Astrocyte of the hippocampus (primary cell): ENCODE measurements at places on chromosomes 2 and 18.

DNA sequence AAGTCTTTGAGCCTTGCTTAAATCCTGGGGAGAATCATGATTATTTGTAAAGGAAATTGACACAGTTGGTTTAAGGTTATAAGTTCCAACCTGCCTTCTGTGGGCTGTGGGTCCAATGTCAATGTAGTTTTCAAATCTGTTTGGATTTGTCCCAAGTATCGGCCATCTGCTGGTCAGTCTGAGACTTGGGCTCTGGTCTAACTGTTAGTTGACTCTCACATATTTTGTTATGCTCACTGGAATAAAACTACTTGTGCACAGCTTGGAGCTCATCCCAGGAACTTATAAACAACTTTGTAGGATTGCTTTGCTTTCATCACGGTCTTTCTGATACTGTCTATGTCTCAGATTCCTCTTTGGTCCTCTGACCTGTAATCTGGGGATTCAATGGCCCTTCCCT lies 1026.2 kb upstream of the ZEB2 start:
- no peak for DNase-seq

DNA sequence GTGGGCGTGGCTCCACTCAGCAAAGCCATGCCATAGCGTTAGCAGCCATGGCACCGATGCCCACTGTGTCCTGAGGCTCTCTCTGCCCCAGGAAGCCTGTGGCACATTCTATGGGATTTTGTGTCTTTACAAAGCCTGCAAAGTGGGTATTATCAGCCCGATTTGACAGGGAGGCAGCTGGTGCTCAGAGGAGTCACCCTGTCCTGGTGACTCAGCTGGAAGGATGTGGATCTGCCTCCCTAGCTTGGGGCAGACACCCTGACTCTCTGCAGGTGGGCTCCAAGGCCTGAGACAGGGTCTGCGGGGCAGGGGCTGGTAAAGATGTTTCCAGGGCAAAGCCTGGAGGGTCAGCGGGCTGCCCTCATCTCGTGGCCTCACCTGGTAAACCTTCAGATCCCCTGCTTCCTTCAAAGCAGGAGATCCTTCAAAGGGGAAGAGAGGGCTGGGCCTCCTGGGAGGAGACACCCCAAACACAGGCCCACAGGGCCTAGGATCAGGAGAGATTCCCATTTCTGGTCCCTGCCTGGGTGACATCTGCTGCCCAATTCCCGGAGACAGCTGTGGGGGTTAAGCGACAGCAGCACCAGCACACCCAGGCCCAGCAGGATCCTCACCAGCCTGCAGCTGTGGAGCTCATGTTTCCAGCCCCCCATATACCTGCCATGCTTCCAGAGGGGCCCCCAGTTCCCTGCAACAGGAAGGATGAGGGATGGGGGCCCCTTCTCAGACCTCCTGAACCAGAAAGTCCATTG lies 3.0 kb upstream of the ASB1 start:
- no peak for DNase-seq

GRCh38 chr2:168277276-168277675 lies 29.9 kb upstream of the STK39 start:
- no peak for DNase-seq

GRCh38 chr2:232328032-232328422 lies 50.5 kb upstream of the ALPP start:
- no peak for DNase-seq

GRCh38 chr2:100188326-100188725 lies 45.9 kb upstream of the AFF3 start:
- DNase-seq = no peak

DNA sequence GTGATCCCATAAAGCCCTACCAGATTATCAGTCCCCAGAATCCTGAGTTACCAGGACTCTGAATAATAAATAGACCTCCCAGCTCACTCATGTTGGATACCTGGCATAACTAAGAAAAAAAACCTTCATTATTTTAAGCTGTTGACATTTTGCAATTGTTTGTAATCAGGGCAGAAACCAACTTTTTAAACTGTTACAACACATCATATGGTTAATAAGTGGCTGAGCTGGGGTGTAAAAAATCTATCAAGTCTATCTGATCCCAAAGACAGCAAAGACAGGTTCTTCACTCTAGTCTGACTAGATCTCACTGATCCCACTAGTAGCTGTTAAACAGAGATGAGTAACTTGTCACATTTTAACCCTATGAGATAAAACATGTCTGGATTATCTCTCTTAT lies 370.3 kb downstream of the RIT2 start:
- no peak for DNase-seq

DNA sequence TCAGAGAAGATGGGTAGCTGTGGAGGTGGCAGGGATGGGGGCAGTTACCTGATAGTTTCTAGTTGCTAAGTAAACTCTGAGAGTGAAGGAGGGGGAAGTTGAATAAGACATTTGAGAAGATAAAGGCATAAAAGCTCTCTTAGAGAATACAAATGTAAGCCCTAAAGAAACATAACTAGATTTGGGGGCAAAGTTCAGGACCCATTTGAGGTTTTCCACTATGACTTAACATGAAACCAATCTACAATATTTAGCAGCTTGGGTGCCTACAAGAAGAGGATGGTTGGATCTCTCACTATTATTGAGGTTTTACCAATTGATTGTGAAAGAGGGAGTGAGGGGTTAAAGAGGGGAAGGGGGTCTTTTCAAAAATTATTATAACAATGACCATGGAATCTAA lies 34.4 kb upstream of the LYPD6 start:
- DNase-seq = no peak

DNA sequence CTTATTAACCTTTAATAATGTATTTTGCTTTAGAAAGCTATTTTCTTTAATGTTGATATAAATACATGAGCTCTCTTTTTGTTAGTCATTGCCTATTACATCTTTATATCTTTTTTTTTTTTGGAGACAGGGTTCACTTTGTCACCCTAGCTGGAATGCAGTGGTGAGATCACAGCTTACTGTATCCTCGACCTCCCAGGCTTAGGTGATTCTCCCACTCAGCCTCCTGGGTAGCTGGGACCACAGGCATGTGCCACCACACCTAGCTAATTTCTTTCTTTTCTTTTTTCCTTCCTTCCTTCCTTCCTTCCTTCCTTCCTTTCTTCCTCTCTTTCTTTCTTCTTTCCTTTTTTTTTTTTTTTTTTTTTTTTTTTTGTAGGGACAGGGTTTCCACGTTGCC lies 15.4 kb downstream of the NAB1 start:
- peak; percentile 57 for DNase-seq

DNA sequence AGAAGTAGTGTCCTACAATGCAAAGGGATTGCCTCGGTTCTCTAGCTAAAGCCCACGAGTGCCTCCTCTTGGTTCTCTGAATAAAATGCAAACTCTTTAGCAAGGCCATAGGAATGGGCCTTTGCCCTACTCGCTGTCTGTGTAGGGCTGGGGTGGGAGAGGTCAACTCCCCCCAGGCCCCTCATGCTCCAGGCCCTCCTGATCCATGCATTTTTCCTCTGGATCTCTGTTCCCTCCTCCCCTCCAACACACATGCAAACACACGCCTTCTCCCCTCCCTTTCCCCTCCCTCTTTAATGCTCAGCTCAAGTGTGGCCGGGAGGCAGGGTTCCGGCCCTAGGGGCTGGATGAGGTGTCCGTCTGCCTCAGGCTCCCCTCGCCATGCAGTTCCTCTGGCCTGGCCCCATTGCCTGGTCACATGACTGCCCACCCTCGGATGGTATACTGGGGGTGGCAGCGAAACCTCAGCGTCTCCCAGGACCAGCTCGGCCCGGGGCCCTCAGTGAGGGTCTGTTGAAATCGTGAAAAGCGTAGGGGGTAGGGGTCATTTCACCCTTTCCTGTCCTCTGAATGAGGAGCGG lies 14.9 kb upstream of the KLF11 start:
- no peak for DNase-seq

DNA sequence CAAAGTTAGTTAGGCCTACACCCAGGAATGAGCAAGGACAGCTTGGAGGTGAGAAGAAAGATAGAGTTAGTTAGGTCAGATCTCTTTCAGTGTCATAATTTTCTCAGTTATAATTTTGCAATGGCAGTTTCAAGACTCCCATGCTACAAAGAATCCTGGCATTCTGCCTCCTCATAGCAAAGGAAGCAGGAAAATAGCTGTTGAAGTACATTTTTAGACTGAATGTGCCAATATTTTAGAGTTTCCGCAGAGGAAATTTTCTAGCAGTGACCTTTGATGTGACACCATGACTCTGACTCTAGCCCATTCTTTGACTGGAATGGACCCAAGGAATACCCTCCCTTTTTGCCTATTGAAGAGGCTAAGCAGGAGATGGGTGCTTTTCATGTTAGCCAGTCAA lies 371.7 kb downstream of the PIK3C3 start:
- no peak for DNase-seq

DNA sequence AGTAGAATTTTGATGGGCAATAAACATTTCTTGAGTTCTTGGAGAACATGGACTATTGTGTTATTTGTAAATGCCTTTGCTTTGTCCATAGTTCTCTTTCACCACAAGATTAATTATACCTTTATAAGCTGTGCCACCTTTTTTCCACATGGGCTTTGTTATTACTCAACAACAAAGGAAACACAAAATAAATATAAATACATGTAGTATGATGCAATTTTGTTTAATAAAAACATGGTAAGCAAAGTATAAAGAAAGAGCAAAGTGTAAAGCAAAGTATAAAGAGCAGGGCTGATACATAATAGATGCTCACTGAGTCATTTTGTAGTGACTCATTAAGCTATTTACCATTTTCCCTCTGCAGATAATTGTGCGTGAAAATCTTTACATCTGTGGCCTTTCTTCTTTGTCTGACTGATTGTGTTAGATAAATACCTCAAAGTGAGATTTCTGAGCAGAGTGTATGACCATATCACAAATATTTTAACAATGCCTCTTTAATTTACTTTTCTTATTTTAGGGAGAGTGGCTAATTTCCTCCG lies 80.9 kb downstream of the CERS6 start:
- DNase-seq = no peak

DNA sequence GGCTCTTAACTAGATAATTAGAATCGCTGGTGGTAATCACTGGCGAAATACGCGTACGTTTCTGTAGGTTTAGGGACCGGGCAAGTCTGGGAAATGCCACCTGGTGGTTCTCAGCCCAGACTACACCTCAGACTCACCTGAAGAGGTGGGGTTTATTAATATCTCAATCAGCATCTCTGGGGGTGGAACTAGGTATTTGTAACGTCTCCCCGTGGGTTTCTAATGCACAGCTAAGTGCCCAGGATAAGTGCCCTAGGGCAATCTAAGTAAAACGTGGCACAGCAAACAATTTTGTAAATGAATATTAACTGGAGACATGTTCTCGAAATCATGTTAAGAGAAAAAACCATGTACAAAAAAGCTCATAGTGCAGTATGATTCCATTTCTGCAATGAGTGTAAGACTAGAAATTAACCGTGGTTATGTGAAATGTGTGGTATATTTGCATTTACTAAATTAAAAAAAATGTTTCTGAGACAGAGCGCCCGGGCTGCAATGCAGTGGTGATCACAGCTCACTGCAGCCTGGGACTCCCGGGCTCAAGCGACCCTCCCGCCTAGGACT lies 760 bp upstream of the CNOT11 start:
- no peak for DNase-seq

DNA sequence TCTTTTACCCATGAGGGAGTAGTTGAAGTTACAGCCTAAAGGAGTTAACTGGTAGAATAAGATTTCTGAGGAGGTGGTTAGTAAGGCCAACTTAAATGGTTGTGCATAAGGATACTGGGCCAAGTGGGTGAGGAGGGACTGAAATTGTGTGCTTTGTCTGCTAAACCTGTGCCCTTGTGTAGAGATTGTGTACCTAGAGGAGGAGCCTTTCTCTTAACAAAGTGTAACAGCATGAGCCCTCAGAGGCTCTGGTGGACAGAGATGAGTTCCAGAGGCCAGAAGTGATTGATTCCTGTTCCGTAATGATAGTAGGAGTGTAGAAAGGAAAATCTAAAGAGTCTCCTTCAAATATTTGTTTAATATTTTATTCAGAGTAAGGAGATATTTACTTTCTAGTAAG lies 42.9 kb downstream of the OTX1 start:
- no peak for DNase-seq

DNA sequence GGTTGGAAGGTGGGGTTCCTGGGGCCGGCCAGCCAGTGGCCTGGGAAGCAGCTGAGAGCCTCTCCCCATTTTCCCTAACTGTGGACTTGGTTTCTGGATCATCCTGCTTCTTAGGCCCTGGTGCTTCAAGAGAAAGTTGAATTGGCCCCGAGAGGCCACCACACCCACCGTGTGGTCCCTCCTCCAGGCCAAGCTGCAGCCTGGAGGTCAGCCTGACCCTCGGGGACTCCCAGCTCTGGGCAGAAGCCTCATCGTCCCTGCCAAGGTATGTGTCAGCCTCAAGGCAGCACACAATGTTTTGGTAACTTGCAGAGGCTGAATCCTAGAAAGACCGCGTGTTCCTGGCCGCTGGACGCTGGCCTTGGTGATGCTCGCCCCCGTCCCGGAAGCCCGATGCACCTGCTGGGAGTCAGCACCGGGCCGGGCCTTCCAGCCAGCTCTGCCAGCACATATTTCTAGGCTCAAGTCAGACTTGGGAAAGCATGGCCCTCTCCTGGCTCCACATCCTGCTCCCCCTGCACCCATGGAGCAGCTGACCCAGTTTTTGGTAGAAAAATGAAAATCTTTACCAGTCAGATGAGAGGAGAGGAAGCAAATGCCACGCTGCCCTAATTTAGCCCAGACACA lies 72.6 kb downstream of the ACTR2 start:
- DNase-seq = peak; percentile 71

- no peak for DNase-seq
Observed at GRCh38 chr2:9430316-9431293, 7.2 kb downstream of the CPSF3 start.

DNA sequence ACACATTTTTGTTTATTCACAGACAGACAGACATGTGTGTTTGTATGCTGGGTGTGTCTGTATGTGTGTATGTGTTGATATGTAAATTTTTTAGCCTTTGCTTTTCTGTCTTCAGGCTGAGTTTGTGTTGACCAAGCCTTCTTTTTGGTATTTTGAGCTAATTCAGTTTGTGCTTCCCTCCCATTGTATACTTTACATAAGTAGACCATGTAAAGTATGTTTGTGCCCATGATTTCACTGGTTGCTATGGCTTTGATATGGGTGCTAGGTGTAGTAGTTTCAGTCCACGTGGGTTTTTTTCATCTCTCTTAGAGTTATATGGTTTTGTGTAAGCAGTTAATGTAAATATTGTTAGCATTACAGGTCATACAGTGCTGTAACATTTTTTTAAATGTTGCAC lies 129.4 kb upstream of the EPC2 start:
- no peak for DNase-seq
